ENCODE measurements at places on chromosomes 3 and 15. TPM values are rescaled to one million over a fixed set of nuclear protein-coding genes. Genes with fewer than 3 reads are reported as not detected.

GRCh38 chr3:103057003-103057402 lies 622.2 kb downstream of the ZPLD1 start:
- DNase-seq = no peak

Gene SEMA7A
- polyA plus RNA-seq = 80.7 TPM

Gene GPR27
- polyA plus RNA-seq = 11.3 TPM

Gene RETNLB
- not detected for polyA plus RNA-seq

DNA sequence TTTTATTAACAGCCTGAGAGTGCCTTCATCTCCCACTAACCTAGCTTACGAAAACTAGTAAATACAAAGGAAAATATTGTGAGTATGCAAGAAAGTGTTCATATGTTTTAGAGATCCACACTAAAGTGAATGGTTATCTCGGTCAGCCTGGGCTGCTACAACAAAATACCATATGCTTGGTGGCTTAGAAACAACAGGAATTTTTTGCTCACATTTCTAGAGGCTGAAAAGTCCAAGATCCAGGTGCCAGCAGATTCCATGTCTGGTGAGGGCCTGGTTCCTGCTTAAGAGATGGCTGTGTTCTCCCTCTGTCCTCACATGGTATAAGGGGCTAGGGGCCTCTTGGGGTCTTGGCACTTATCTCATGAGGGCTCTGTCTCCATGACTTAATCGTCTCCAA lies 20.5 kb upstream of the SLC30A4 start:
- DNase-seq = no peak
